G401 (cell line): ENCODE measurements at places on chromosomes 12 and 14. TPM values are rescaled to one million over a fixed set of nuclear protein-coding genes. Genes with fewer than 3 reads are reported as not detected.

- DNase-seq = no peak
Measured at GRCh38 chr12:80648881-80649280, 58.6 kb upstream of the MYF6 start.

Gene FBLN5
- 1.3 TPM in 1 of 2 replicates, not detected in the other for total RNA-seq

- DNase-seq = no peak
Measured at GRCh38 chr12:130879212-130879686, 7.4 kb downstream of the RAN start.

- peak; percentile 79 for DNase-seq
Measured at GRCh38 chr12:122123051-122123760, 44.6 kb downstream of the MLXIP start.

DNA sequence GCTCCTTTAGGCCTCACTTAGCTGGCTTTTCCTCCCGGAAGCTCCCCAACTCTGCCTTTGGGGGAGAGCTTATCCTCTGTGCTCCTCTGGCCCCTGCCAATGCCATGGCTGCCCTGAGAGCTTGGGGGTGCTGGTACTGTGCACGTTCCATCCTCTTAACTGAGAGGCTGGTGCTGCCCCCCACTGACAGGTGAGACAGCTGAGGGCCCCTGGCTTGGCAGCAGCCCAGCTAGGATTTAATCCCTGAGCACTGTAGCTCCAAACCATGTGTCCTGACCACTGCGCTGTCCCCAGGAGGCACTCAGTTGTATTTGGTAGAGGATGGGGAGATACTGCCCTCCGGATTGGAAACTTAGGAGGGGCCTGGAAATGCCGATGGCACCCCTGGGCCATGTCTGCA, 46.1 kb downstream of the UBE3B start:
- no peak for DNase-seq

- no peak for DNase-seq
Measured at GRCh38 chr12:79006306-79006705, 141.7 kb downstream of the SYT1 start.

- DNase-seq = no peak
Measured at GRCh38 chr12:105801351-105801750, 337.4 kb downstream of the NUAK1 start.

Gene CEBPE
- not detected in 2 replicates for total RNA-seq

Gene POTEM
- not detected in 2 replicates for total RNA-seq

GRCh38 chr12:110971189-110971920, 51.0 kb upstream of the MYL2 start:
- no peak for DNase-seq

GRCh38 chr12:117847371-117847770, 121.4 kb downstream of the KSR2 start:
- DNase-seq = no peak

Gene CCDC175
- not detected in 2 replicates for total RNA-seq

DNA sequence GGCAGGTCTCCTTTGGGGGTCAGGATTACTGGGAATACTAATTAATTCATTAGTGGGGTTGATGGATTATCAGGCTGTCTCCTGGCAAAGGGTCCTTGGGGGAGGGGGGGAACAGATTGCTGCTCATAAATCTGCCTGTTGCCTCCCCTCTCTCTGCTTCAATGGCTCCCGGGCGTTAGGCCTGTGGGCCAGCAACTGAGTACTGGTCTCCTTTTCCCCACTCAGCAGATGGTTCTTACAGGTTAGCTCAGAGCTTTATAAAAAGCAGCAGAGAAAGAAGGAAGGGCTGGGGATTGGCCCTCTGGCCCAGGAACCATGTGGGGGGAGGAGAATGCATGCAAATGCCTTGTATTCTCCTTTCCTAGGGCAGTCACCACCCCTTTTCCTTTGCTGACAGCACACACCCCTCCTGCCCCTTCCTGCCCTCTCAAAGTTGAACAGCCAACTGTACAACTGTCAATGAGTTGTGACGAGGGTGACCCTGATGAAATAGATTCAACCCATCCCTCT, 2.3 kb upstream of the NEUROD4 start:
- DNase-seq = no peak

Gene WNT1
- total RNA-seq = not detected in 2 replicates

DNA sequence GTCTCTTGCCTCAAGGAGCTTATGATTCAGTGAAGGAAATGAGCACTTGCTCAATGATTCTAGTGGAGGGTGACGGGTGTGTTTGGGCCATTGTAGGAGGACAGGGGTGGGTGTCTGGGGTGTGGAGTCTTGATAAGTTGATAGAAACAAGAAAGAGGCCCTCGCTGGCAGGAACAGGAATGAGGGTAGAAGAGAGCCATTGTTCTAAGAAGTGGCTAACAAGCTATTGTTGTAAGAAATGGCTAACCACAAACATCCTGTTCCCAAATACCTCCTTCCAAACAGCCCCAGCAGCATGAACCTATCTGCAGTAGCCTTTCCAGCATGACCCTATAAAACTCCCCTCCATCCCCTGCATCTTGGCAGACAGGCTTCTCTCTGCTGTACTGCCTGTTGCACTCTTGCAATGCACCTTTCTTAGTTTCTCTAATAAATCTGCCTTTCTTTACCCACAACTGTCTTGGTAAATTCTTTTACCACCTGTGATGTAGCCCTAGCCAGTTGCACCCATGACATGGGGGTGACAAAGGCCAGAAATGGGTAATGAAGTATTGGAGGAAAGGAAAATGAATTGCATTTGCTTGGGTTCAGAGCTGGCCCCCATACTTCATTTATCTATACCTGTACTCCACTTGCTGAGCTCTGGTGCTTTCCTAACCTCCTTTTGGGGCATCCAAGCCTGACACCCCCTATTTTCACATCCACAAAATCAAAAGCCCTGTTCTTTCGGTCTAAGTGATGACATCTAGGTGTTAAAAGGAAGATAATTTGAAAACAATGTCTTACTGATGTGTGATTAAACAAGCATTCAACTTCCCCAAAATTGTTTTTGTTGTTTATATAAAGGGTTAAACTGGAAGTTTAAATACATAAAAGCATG, 389.1 kb downstream of the GRIN2B start:
- no peak for DNase-seq

GRCh38 chr12:116389990-116390389, 112.5 kb upstream of the MED13L start:
- DNase-seq = no peak

GRCh38 chr14:37851054-37851453, 255.6 kb downstream of the TTC6 start:
- no peak for DNase-seq

DNA sequence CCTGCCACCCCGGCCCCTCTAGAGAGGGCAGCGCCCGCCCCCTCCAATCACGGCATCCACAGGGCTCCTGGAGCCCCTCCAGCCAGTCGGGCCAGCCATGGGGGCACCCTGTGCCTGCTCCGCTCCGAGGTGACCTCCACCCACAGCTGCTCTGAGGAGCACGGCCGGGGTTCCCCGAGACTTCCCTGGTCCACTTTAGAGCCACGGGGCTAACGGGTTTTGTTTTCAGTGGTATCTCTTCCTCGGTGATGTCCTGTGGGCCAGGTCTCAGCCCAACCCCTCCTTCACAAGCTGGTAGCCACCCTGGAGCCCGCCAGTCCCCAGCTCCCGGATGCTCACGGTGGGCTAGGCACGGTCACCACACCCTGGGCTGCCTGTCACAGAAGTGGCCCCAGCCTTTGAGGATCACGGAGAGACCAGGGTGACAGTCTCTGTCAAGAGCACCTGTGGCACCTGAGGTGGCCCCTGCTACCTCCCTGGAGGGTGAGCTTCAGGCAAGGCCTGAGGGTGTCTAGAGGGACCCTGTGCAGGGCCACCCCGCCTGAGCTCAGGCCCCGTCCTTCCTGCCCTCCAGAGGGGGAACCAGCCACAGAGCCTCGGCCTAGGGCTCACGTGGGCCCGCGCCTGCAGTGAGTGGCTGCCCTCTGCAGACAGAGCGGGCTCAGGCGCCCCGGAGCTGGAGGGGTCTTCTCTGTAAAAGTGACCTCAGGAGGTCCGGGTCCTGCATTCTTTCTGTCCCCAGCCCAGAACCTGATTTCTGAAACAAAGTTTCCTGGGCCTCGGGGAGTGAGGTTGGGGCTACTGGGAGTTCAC, 146.0 kb upstream of the C14orf180 start:
- DNase-seq = no peak

GRCh38 chr14:25026476-25027137, 23.3 kb downstream of the STXBP6 start:
- no peak for DNase-seq

DNA sequence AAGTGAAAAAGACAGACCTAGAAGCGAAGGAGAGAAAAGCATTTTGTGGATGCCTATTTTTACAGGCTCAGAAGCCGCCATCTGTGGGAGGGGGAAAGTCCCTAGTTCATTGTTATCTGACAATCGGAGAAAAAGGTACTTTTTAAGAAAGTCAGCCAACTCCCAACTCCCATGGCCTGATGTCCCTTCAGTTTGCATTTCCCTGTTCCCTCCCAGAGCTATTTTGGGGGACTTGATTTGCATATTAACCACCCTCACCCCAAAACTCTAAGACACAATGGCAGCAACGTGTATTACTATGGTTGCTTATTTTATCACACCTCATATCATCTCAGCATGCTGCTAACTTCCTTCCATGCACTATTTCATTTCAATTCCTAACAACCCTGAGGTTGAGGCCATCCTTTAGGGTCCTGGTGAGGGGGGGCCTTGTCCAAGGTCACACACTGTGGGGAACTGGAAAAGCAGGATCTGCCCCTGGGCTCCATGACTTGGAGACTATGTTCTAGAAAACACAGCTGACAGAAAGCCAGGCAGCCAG, 18.7 kb downstream of the HVCN1 start:
- DNase-seq = no peak

GRCh38 chr12:82672811-82673495, 13.8 kb upstream of the TMTC2 start:
- no peak for DNase-seq

Gene E2F7
- total RNA-seq = 2.7 and 5.7 TPM in 2 replicates

Gene UTP20
- total RNA-seq = 12.7 and 24.2 TPM in 2 replicates

GRCh38 chr12:109664402-109664801, 49.2 kb upstream of the FAM222A start:
- no peak for DNase-seq

Gene PPP4R4
- 2.1 and 4.7 TPM in 2 replicates for total RNA-seq

DNA sequence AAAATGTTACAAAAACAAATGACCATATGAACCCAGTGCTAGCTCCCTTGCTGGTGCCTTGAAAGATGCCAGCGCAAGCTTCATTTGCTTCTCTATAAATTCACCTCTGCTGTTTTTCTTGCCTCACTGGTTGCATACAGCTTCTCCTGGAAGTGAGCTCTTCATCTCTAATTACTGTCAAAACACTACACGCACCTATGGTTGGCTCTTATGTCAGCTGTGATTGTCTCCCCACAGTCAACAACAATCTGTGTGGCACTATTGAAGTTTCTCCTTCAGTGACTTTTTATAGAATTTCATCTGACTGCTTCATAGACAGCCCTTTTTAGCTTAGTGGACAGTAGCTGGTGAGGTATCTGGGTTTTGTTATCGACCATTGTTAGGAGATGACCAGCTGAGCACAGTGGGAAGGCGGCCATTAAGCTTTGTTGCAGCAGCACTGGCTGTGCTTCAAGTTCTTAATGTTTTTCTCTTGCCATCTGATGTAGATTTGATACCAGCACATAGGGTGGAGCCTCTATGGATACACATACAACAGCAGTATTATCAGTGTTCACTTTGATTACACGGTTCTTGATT, 131.8 kb downstream of the KITLG start:
- DNase-seq = no peak

Gene RNU4-1
- total RNA-seq = not detected in 2 replicates

DNA sequence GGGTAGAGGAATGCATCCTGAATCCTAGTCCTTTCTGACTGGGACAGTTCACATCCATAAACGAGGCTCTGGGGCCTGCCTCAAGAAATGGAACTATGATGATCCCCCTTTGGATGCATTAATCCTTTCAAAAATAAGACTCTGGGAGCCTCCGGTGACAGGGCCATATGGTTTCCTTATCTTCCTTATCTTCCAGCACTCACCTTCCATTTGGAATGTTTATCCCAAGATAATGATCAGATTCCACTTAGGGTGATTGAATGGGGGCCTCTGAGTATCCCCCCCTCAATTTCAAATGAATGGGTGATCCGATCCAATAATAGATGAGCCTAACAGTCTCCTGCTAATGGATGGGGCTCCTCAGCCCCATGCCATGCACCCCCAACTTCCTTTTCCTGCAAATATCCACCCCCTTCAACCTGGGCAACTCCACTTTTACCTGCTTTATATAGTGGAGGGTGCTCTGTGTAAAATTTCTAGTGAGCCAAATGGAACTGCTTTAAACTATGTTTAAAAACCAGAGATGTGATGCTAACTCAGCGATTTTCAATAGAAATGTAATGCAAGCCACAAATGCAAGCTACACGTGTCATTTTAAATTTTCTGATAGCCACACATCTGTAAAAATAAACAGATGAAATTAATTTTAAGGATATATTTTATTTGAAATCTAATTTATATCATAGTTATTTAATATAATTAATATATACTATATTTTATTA, 157.8 kb downstream of the ZFP36L1 start:
- no peak for DNase-seq

GRCh38 chr12:114678718-114679117, 5.3 kb downstream of the TBX3 start:
- no peak for DNase-seq

DNA sequence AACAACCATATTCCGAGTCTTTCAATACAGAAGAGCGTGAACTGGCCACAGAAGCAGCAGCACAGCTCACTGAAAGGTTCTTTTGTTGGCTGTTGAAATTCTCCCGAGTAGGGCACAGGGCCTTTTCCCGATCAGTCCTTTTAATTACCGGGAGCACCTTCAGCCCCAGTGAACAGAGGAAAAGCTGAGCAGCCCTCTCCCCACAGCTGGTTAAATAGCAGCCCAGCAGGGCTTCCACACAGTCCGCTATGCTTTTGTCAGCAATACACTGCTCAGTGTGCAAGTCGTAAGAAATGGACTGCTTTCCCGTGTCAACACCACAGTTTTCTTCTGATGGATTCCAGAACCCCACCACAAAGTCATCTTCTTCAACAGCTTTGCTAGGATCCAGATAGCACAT, 61.3 kb downstream of the DICER1 start:
- DNase-seq = no peak

GRCh38 chr12:48008950-48009349, 4.7 kb upstream of the COL2A1 start:
- DNase-seq = no peak

- DNase-seq = no peak
Measured at GRCh38 chr14:80310938-80311750, 99.8 kb upstream of the DIO2 start.
